Stimulated activated CD4-positive, alpha-beta T cell treated with anti-CD3 and anti-CD28 coated beads, Interleukin-15, amount 100 ng/mL, for 24 hours (primary cell): ENCODE measurements at places on chromosomes 5 and 9.

DNA sequence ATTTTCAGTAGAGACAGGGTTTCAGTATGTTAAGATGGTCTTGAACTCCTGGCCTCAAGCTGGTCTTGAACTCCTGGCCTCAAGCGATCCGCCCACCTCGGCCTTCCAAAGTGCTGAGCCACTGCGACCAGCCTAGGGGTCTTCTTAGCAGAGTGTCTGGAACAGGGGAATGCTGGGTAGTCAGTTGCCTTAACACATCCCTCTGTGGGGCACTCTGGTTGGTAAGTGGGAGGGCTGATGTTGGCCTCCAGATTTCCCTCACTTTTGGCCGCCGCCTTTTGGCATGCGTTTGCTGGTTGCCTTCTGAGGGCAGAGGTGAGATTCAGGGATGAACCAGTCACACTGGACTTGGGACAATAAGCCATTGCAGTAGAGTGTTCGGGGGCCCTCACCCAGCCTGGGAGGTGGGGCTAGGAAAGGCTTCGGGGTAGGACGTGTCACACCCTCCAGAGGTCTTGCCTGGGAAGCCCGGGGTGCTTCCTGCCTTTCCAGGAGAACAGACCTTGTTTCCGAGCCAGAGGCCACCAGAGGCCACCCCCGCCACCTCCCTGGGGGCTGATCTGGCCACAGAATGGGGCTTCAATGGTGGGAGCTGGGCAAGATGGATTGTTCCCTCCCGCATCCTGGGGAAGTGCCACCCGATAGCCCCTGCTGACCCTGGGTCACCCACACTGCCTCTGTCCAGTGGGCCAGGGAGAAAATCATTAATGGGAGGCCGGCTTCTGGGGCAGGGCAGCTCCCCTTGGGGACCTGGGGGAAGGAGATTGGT, 13.3 kb downstream of the FGF18 start:
- DNase-seq: no peak

DNA sequence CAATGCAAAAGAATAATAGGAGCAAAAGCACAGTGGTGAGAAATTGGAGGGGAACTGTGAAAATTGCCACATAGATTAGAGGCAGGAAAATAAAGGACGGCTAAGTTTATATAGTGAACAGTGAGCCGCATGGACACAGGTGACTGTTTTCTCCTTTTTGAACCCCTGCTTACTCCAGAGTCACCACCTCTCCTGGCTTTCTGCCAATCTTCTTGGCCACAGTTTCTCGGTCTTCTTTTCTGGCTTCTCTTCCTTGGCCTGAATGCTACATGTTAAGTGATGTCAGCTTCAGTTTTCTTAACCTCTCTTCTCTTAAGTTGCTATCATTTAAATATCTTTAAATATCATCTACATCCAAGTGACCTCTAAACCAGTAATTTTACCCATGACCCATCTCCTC, 47.3 kb upstream of the CDKN2B start:
- DNase-seq: no peak

- no peak for DNase-seq
Observed at GRCh38 chr5:1749346-1750124, 50.1 kb downstream of the MRPL36 start.

DNA sequence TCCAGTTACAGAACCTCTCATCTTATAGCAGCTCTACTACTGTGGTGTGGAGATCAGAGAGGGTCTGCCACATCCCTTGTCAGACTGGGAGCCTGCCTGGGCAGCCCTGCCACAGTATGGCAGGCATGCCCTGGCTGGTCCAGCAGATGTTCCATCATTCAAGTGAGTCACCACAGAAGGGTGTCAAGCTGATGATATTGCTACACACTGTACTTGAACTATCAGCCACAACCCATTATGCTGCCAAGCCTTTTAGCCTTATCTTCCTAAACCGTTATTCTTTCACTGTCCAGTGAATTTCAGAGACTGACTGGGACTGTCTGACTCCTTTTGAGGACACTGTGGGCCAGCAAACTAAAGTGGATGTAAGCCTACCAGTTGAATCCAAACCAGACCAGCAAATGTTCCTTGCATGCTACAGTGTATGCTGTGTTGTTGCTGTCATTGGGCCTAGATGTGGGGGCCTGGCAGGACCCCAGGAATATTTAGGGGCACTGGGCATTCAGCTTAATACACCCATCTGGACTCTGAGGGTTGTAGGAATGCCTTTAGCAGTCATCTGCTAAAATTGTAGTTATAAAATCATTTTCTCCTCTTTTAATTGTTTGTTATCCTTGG, 202.6 kb downstream of the NR3C1 start:
- no peak for DNase-seq

DNA sequence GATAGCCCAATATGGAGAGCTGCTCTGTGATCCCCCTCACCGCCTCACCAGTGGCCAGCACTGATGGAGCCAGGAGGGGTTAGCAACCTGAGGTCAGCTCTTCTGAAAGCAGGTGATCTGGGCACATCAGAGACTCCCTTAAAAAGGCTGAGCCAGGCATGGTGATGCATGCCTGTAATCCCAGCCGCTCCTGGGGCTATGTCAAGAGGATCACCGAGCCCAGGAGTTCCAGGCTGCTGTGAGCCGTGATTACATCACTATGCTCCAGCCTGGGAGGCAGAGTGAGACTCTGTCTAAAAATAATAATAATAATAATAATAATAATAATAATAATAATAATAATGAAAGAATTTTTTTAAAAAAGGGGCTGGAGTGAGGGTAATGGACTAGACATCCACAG, 66.6 kb upstream of the HRH2 start:
- no peak for DNase-seq

DNA sequence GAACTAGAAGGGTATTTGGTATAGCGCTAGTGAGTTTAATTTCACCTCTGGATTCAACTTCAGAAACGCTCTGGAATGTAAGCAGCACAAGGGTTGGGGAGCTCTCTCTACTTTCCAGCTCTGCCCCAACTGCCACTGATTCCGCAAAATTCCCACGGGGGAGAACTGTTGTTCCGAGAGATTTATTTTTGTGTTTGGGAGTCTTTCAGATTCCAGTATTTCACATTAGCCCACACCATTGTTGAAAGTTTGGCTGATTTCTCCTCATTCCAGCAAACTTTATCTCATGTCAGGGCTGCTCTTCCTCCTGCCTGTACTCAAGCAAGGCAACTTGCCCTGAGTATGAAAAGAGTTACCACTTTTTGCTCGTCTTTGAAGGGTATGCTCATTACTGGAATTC, 198.5 kb upstream of the EGFLAM start:
- DNase-seq: no peak

- DNase-seq: no peak
Observed at GRCh38 chr5:2203774-2204173, 321.0 kb upstream of the IRX4 start.

DNA sequence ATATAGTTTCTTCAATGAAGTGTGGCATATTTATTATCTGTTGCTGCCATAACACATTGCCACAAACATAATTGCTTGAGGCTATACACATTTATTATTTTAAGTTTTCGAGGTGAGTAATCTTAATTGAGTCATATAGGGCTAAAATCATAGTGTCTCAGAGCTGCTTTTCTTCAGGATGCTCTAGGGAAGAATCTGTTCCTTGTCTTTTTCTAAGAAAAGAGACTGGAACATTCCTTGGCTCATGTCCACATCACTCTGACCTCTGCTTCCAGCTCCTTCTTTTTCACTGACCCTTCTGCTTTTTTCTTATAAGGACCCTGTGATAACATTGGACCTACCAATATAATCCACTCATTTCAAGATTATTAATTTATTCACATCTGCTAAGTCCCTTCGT, 632.4 kb upstream of the TYRP1 start:
- no peak for DNase-seq

- DNase-seq: peak; percentile 45
Observed at GRCh38 chr5:1312993-1313833, 18.3 kb upstream of the TERT start.

GRCh38 chr5:52985306-52985705, 3.8 kb upstream of the ITGA2 start:
- no peak for DNase-seq

DNA sequence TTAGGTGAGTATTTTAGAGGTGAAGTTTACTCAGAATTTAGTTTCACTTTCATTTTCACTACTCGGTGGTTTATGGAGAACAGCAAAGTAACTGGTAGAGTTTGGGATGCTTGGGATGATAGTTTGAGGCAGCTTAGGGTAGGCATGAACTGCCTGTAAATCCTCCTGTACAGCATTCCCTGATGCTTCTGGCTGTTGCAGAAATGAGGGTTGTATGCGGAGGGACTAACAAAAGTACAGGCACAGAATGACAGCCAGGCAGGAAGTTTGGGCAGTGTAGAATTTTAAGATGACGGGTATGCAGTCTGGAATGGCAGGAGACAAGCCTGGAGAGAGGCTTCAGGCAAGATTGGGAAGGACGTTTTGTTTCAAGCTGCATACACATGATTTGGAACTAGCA, 48.0 kb upstream of the FAM120AOS start:
- no peak for DNase-seq

GRCh38 chr5:165526357-165526756, 2020.9 kb downstream of the MAT2B start:
- no peak for DNase-seq

DNA sequence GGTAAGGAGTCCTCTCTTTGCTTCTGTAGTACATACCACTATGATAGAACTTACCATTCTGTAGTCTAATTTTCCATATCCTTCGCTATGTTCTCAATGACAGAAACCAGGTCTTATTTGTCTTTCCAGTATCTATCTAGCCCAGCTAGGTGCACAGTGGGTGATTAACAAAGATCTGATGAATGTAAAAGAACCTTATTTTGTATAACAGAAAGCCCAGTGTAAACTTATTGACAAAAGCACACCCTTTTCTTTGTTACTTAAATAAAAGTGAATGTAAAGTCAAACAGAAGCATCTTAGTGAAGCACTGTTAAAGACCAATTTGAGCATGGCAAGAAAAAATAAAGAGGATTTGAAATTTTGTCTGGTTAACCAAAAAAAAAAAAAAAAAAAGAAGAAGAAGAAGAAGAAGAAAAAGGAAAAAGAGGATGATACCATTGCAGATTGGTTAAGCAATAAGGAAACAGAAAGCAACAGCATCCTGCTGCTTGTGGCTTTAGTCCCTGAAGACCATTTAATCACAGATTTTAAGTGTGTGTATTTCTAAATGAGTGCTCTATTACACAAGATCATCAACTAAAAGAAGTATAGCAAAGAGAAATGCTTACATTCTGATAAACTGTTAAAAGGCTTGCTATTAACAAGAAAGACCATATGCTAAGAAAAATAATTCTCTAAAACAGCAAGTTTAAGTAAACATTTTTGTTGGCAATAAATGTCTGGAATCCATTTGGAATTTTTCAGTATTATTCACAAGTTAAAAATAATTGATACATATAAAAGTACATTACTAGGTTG, 21.2 kb downstream of the MEGF9 start:
- no peak for DNase-seq

DNA sequence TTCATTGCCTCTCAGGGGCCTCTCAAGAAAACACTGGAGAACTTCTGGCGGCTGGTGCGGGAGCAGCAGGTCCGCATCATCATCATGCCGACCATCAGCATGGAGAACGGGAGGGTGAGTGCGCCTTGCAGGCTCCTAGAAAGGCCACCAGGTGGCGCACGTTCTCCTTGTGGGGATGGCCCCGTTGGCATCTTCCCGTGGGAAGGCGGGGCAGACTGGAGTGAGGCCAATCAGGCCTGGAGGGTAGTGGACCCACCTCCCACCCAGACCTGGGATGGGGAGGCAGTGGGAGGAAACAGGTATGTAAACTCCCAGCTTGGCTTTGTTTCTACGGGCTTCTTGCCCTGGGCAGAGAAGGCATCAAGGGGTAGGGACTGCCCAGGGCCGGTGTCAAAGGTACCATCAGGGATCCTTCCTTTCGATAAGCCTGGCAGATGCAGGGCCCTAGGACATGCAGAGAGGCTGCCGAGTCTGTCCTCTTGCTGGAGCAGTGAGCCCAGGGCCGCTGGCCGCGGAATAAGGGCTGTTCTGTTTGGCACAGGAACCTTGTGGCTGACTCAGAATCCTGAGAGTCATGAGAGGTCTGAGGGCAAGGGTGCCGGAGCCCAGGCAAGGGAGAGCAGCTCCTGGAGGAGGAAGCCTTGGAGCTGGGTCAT, 18.9 kb upstream of the SPTLC1 start:
- DNase-seq: peak; percentile 86

- no peak for DNase-seq
Observed at GRCh38 chr5:82329393-82329792, 51.2 kb upstream of the RPS23 start.

DNA sequence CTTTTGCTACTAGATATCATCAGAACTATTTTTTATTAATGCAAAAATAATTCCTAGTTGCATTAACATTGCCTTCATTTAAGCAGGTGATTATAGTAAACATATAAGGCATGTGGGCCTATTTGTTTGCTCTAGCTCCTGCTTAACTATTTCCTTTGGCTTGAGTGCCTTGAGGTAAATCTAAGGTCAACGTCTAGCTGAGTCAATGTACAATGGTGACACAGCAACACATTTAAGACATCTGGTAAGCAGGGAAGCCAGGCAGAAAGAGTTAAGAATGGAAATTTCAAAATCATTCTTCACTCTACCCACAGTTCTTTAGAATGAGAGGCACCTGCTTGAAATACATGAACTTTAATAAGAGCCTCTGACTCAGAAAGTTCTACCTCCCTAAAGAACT, 111.9 kb upstream of the FST start:
- DNase-seq: no peak

GRCh38 chr9:24912767-24913166, 367.1 kb upstream of the IZUMO3 start:
- DNase-seq: no peak

DNA sequence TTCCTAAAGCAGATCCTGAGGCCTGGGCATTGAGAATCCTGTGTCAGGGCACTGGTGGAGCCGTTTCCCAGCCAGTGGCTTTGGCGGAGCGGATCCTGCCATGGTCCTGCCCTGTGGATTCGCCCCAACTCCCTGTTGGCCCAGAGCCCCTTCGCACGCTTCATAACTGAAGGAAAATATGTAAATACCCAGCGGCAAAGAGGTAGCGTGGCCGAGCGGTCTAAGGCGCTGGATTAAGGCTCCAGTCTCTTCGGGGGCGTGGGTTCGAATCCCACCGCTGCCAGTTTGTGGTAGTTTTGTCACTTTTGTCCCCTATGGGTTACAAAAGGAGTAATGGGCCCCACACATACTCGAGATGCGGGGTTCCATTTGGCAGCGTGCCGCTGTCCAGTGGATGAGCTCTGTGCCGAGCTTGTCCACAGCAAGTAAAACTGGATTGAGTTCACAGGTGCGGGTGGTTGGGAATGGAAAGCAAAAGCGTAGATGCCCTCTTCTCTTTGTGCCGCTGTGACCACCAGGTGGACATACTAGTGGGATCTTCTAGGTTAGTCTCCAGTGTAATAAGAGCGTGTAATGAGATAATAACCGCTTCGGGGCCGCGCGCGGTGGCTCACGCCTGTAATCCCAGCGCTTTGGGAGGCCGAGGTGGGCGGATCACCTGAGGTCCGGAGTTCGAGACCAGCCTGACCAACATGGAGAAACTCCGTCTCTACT, 17.3 kb downstream of the TRIM7 start:
- peak; percentile 86 for DNase-seq

DNA sequence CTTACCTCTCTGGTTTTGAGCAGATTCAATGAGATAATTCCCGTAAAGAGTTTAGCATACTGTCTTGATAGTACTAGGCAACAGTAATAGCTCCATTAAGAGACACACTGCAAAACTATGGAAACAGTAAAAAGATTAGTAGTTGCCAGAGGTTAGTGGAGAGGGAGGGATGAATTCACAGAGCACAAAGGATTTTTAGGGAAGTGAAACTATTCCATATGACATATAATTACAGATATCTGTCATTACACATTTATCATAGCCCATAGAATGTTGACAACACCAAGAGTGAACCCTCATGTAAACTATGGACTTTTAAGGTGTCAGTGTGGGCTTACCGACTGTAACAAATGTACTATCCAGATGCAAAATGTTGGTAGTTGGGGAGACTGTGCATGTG, 176.4 kb upstream of the PLCXD3 start:
- no peak for DNase-seq

GRCh38 chr9:136697146-136697820, 10.0 kb upstream of the AGPAT2 start:
- DNase-seq: no peak
